C1 segment of cervical spinal cord (tissue), 14 donors: ENCODE measurements at places on chromosomes 6 and 20.

DNA sequence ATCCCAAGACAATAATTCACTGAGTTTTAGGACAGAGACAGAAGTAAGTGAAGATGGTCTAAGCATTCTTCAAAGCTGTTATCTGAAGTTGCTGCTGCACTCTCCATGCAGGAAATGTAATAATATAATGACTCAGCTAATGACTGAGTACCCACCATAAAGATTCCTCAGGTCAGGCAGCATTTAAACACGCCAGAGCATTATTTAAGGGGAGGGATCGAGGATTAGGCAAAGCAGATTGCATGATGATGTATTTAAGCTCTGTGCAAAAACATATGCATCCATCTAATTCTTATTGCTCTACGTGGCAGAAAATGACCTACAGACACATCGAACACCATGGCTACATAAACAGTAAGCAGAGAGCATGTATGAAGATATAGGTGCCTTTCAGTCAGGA is 216.4 kb downstream of the UNC5CL start:
- DNase-seq: no peak

- DNase-seq: no peak
Measured at GRCh38 chr6:3343089-3343883, 84.5 kb downstream of the PSMG4 start.

DNA sequence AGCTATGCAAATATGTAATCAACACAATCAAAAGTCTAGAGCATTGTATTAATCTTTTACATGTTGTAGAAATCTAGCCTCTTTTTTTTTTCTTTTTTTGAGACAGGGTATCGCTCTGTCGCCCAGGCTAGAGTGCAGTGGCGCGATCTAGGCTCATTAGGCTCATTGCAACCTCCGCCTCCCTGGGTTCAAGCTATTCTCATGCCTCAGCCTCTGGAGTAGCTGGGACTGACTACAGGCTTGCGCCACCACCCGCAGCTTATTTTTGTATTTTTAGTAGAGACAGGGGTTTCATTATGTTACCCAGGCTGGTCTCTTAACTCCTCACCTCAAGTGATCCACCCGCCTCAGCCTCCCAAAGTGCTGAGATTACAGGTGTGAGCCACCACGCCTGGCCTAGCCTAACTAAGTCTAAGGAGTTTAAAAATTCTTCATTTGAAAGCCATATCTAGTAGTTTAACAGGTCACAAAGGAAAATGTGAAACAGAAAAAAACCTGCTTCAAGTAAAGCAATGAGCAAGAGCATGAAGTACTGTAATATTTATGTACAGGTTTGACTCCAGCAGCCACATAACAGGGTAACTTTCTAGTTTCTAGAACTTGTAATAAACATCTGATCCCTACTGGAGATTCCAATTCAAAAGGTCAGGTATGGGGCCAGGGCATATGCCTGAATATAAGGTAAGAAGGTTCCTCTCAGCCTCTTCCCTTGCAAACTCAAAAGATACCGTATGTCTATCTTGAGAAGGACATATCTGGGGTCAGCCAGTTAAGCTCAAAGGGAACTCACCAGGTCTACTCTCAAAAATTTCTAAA is 4.4 kb downstream of the CPNE1 start:
- no peak for DNase-seq

- no peak for DNase-seq
Measured at GRCh38 chr6:108348655-108349349, 53.9 kb downstream of the AFG1L start.

DNA sequence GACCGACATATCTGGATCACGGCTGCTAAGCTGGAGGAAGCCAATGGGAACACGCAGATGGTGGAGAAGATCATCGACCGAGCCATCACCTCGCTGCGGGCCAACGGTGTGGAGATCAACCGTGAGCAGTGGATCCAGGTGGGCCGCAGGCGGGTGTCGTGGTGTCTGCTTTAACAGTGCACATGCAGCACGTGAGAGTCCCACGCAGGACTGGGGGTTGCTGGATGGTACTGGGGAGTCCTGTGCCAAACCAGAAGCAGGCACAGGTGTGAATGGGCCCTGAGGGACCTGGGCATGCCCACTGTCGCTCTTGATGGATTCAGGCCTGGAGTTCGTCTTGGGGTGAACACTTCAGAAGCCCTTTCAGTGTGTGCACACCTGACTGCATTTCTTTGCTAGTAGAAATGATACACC is 24.6 kb upstream of the C20orf204 start:
- no peak for DNase-seq

DNA sequence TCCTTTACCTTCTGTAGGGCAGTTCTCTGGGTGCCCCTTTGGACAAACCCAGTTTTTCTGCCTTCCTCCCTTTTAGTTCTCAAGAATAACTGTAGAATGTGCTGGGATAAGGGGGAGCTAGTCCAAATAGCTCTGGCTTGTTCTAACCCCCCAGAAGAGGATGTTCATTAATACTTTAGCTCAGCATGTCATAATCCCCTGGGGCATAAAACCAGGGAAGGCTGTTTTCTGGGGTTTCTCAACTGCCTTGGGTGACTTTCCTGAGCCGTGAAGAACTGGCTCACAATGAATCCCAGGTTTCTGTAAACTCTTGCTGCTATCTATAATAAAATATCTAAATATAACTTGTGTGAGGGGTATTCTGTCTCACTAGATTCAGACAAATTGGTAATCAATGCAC is 44.5 kb upstream of the RNF217 start:
- DNase-seq: no peak

DNA sequence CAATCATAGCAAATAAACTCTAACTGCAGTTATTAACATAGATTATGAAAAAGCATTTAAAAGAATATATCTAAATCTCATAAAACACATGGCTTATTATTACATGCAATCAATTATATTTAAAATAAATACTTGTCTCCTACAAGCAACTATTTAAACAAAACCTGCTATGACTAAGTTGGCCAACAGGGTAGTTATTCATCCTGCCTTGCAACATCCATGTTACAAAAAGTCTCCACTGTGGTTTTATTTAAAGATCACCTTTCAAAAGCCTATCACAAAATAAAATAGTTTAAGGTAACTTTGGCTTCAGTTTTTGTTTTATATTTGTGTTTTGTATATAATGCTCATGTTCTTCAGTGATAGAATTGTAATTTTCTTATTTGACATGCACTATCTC is 1127.0 kb upstream of the MAP3K7 start:
- no peak for DNase-seq

DNA sequence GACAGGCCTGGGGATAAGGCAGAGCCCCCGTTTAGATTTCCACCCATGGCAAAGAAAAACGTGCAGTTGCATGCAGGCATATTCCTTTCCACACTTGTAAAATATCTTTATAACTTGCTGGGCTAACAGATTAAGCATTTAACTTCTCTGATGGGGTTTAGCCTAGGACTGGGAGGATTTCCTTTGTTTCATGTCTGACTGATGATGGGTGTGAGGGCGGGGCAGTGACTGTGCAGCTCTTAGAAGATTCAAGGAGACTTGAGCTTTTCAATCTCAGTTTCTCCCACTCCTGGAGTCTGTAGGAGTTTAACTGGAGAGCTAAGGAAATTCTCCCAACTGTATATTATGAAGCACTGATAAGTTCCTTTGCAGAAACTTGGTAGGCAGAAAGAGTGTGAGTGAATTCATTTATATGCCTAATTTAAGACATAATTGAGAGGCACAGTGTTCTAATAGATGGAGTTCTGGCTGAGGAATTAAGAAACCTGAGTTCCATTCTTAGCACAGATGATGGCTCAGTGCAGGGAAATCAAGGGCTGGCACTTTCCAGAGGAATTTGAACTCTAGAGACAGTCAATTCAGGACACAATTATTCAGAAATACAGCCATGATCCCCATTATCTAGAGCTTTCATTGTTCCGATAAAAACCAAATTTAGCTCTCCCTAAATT is 214.6 kb upstream of the CNR1 start:
- no peak for DNase-seq

GRCh38 chr20:772806-773205 is 4.5 kb upstream of the SLC52A3 start:
- DNase-seq: no peak

GRCh38 chr20:15627501-15627903 is 945.7 kb downstream of the KIF16B start:
- DNase-seq: no peak

- DNase-seq: no peak
Measured at GRCh38 chr6:156948277-156948676, 171.1 kb downstream of the ARID1B start.

- no peak for DNase-seq
Measured at GRCh38 chr6:27962506-27962905, 5.5 kb downstream of the OR2B6 start.

- no peak for DNase-seq
Measured at GRCh38 chr6:16725145-16725864, 36.0 kb downstream of the ATXN1 start.

DNA sequence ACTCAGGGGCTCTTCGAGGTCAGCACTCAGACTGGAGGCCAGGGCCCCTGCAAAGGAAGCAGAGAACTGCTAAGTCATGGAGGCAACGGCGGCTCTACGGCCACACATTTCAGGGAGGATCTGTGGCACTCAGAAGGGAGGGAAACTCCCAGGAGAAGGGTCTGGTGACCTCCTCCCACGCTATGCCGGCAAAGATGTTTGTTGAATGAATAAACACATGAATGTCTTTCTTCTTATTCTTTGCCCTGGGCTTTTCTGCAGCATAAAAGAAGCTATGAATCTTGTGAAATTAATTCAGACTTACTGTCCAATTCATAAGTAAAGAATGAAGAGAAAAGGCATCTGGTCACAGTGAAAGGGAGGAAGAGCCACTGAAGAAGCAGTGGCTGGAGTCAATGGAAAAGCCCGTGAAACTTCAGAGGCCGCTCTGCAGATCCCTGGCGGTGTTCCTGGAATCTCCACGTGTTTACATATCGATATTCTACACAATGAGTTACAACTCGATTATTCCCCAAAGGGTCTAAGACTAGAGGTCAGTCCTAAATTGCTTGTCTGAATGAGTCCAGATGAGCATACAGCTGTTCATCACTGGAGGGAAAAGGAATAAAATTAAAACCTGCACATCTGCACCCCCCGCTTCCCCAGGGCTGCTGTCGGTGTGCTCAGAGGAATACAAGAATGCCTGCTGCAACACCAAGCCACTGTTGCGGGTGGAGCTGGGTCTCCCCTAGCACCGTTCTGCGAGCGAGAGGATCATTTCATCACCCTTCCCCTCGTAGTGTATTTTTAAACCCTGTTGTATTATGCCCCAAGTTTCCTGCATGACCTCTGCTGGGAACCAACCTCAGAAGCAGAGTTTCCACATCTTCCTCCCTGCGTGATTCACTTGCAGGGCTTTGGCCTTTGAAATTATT is 25.6 kb downstream of the INSM1 start:
- DNase-seq: no peak

DNA sequence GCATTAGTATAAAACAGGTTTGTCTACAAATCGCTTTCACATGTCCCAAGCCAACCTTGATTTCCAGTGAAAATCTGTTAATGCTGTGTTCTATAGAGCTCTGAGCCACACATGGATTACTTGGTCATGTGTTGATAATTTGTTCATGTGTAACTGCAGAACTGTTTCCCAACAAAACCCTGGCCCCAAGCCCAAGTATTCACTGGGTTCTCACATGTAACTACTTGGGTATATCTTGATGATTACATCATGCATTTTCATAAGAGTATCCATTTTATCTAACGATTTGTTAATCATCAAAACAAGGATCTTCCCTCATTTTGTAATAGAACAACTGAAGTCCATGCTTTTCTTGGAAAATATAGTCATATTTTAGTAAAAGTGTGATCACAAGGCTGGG is 657.6 kb downstream of the PRKN start:
- DNase-seq: no peak

GRCh38 chr6:31114970-31115849 is 610 bp downstream of the PSORS1C1 start:
- peak; percentile 26 for DNase-seq

DNA sequence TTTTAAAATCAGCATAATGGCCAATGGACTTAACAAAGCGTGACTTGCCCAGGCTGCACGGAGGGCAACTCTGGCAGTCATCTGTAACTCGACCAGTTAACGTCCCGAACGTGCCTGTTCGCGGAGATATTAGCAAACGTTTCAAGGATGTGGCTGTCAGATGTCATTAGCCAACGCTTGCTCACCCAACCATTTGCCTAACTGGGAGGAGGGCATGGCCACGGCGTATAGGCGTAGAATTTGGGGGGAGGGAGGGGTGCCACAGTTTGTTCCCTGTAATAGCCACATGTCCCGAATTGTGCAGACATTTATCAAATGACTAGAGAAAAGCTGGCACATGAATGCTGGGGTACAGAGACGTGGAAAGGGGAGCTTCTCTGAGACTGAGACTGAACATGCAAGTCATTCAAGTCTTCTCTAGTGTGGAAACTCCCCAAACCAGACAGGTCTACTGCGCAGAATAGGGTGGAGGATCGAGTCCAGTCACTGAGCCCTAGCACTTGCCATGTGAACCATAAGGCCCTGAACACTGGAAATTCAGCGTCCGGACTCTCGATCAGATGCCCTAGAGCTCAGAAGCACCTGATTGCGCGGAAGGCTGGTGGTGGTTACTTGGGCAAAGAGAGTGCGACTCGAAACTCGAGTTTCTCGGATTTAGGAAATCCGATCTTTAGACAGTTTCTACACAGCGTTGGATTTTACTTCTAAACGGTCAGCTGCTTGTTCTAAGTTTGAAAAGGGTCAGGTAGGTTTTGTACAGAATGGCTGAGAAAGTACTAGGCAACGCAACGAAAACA is 32.6 kb downstream of the TFAP2B start:
- DNase-seq: no peak

- DNase-seq: no peak
Measured at GRCh38 chr6:34333858-34334257, 58.6 kb downstream of the NUDT3 start.

DNA sequence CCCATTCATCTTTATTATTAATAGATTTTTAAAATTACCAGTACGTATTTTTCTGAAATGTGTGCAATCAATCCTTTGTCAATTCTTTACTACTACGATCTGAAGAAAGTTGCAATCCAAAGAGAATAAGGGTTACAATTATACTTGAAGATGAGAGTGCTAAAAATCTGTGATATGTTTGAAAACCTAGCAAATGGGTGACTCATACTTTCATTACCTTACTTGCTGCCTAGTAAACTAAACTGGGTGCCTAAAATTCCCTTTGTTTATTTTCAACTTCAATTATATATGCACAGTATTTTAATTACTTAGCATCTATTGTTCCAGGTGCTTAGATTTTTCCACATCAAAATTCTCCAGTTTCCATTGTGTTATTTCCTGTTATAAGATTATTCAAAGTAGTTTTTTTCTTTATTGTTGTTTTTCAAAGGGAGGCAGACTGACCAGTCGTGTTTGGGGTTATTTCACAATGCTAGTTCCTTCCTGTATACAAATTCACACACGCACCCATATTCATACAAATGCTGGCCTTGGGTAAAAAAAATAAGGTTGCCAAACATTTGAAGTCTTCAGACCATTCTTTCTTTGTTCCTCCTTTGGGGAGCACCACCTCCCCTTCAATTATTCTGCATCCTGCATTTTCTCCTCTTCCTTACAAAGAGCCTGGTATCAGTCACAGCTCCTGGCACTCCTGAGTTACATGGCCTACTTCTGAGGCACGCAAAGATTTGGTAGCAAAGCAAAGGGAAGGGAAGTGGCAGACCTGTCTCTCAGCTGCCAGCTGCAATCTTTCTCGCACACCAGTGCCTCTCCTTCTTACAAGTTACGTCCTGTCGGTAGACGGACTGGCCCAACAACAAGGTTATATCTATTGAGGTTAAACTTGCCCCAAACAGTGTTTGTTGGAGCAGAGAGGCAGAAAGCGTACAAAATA is 16.2 kb upstream of the FAM135A start:
- DNase-seq: no peak
